ENCODE measurements at places on chromosomes 13 and 19.
A peak's percentile ranks its signal among the peaks of the same experiment; 100 is the strongest.

DNA sequence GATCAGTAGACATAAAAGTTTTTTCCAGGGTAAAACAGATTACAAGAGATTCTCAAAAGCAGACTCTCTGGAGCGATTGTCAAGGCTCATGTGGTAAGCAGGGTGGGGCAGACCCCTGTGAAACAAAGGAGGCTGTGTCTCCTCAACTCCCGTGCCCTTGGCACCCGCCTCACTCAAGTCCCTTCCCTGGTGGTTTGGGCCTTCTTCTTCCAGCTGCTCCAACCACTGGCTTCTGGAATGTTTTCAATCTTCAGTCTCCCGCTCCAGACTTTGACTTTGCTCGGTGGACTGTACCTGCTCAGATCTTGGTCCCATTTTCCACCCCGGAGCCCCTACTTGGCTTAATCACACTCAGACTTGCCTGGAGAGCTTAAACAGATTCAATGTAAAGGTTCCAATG, 74.8 kb upstream of the STK24 start:
- no peak for DNase-seq

GRCh38 chr19:30448386-30449077, 76.3 kb downstream of the ZNF536 start:
- DNase-seq, result no peak

GRCh38 chr13:111114362-111115060, 599 bp upstream of the ARHGEF7 start:
- no peak for DNase-seq

GRCh38 chr19:30332445-30333234, 39.5 kb upstream of the ZNF536 start:
- DNase-seq, result no peak

GRCh38 chr19:16589917-16590316, 17.7 kb upstream of the SLC35E1 start:
- DNase-seq, result peak; percentile 58

DNA sequence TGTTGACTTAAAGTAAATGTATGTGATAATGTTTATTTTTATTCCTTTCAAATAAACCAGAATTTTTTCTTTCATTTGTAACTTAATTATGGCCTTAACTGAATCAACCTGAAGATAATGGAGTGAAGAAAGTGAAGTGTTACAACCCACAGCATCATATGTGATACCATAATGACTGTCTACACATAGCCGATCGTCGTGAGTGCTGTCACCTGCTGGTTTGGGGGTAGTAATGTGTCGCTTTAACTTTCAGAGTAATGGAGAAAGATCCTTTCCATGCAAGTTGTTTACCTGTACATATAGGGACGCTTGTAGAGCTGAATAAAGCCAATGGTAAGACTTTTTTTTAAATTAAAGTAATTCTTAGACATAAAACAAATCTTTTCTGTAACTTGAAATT, 9.9 kb downstream of the CDC16 start:
- DNase-seq, result no peak

GRCh38 chr19:5823579-5824281, 15.8 kb downstream of the FUT6 start:
- DNase-seq, result no peak

DNA sequence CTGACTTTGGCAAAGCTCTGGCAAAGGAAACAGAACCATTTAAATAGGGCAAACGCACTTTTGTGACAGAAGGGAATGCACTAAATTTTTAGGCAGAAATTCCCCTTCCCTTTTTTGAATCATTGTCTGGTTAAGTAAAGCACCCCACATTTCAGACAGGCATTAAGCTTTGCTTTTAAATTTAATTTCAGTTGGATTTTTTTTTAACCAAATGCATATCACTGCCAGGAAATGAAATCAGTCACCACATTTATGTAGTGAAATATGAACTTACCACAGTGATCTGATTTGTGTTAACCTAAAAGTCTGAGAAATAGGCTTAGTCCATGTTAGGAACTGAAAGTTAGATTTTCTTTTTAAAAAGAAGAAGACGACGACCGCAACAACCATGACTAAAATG, 10.8 kb downstream of the GPR183 start:
- no peak for DNase-seq

DNA sequence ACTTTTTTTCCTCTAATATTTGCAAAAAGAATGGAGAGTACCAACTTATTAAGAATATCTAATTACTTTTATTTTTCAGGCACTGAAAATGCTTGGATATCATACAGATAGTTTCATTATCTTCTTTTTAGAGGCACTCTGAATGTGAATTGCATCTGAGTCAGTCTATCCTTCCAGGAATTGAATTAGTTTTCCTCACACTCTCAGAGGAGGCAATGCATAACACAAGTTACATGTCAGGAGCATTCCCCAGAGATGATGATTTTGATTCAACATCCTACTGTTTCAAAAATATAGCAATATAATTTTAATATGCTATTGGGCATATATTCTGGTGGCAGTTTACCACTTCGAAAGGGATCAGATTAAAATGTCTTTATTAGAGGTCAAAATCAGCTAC, 1315.4 kb downstream of the PCDH9 start:
- no peak for DNase-seq

- no peak for DNase-seq
These were observed at the start of gene DOCK9 for GRCh38 chr13:98977568-98978265. Gene DOCK9 (minus strand): TSS chr13:98978064. CDS start chr13:98977909, 155 bp downstream.

- DNase-seq, result no peak
These were observed 15.6 kb downstream of the KPNA3 start for GRCh38 chr13:49776871-49777270.

DNA sequence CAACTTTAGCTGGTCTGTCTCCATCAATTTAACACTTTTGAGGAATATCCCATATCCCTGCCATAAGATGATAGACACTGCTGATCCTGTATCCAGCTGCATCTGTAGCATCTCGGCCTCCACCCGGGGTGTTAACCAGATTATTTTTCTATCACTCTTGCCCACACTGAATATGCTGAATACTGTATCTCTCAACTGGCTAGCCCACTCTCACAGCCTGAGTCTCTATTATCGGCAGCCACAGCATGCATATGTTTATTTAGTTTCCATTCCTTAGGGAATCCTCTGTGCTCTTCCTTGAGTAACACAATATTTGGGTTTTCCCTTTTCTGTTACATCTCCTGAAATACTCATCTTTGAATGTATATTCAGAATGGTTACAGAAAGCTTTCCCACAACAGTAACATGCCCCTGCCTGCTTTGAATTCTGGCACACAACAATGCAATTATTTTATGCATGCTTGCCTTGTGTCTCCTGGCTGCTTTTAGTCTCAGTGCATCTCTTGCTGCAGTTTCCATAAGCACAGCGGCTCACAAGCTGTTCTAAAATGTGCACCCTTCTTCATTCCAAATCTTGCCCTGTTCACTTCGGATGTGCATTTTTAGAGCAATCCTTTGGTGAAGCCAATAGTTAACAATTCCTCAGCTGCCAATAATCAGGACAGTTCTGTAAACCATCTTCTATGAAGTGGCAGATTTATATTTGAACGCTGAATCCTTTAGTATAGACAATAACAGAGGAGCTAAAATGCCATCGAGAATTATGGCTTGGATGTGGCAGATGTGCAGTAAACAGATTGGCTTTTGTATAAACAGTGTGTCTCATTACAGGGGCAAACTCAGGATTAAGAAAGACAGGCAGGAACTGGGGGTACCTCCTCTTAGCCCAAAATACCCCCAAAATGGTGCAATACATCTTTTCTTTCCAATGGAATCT, 261.9 kb upstream of the SOX21 start:
- no peak for DNase-seq

- DNase-seq, result no peak
These were observed 109.7 kb downstream of the HSPH1 start for GRCh38 chr13:31051999-31052398.

GRCh38 chr19:12953799-12954611, 3.0 kb downstream of the GADD45GIP1 start:
- peak; percentile 63 for DNase-seq

DNA sequence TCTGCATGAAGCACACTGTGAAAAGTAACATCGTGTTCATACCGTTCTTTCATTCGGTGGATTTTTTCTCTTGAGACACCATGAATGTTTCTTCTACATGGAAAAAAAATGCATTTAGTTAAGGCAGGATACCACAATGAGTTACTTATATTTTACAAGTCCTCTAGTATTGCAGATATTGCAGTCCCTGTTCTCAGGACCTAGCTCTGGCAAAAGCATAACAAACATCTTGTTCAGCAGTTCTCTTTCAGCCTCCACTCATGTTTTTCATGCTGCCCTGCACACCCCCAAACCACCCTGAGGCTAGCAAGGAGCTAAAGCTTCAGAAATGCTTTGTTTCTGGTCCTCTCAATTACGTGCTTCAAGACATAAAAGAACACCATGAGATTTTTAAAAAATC, 24.8 kb downstream of the N4BP2L1 start:
- no peak for DNase-seq

Measured in NCI-H2171 (cell line).